ENCODE measurements at places on chromosomes 3 and 15. TPM values are rescaled to one million over a fixed set of nuclear protein-coding genes. Genes with fewer than 3 reads are reported as not detected.

- no peaks in the 10 kb centered on the region for H3K4me1 ChIP-seq
- no peaks in the 10 kb centered on the region for H3K27me3 ChIP-seq
- no peak overlapping the region for H3K4me3 ChIP-seq
- DNase-seq = no peak
Measured at GRCh38 chr3:144663456-144664436, 692.1 kb downstream of the DIPK2A start.

Gene BDH1
- total RNA-seq = 33.1 TPM

DNA sequence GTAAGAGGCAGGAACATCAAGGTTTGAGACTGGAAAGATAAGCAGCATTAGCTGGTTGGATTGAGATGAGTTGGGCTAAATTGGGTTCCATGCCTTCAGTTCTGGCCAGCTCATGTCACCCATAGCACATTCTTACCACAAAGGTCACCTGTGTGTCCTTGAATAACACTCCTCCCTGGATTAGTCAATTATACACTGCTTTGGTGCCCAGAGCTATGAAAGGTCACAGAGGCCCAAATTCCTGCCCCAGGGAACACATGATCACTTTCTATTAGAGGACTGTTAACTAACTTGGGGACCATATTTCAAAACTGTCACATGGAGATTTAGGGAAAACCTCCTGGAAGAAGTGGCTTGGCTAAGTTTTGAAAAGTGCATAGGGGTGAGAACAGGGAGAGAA is 40.1 kb upstream of the XCR1 start:
- H3K27ac ChIP-seq = no peak overlapping the region
- no peak for DNase-seq
- H3K36me3 ChIP-seq = no peaks in the 10 kb centered on the region
- H3K4me1 ChIP-seq = peaks cover 4% of the 10 kb centered on the region

Gene WDR72
- 0.66 TPM for total RNA-seq

GRCh38 chr15:69719527-69720240 is 267.1 kb downstream of the RPLP1 start:
- DNase-seq = no peak
- H3K27me3 ChIP-seq = no peaks in the 10 kb centered on the region
- H3K4me3 ChIP-seq = no peak overlapping the region
- no peaks in the 10 kb centered on the region for H3K4me1 ChIP-seq
- no peaks in the 10 kb centered on the region for H3K36me3 ChIP-seq

DNA sequence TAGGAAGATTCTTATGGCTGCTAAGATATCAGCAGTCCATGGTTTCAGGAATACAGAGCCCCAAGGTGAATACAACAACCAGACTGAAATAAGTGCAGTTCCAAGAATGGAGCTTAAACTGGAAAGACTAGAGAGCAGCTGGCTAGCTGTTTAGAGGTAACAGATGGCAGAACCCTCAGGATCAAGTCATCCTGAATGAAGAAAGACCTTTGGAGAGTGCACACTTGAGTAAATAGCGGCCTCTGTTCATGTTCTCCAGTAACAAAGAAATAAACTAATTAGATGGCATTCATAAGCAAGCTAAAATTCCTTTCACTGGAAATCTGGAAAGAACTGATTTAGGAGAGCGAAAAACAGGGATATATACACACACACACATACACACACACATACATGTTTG is 968.4 kb downstream of the FHIT start:
- no peaks in the 10 kb centered on the region for H3K27me3 ChIP-seq
- H3K36me3 ChIP-seq = no peaks in the 10 kb centered on the region
- H3K27ac ChIP-seq = no peak overlapping the region
- H3K4me1 ChIP-seq = no peaks in the 10 kb centered on the region
- DNase-seq = no peak
- no peak overlapping the region for H3K4me3 ChIP-seq

Gene P2RY14
- 8.5 TPM for total RNA-seq

- H3K27me3 ChIP-seq = no peaks in the 10 kb centered on the region
- no peaks in the 10 kb centered on the region for H3K36me3 ChIP-seq
- no peak overlapping the region for H3K27ac ChIP-seq
- H3K4me3 ChIP-seq = no peak overlapping the region
Measured at GRCh38 chr3:53941184-53941583, 49.5 kb upstream of the SELENOK start.

GRCh38 chr3:148233403-148233802 is 464.3 kb upstream of the AGTR1 start:
- no peak overlapping the region for H3K4me3 ChIP-seq
- H3K27ac ChIP-seq = no peak overlapping the region
- H3K36me3 ChIP-seq = no peaks in the 10 kb centered on the region
- DNase-seq = no peak

Gene LRRC49
- 13.3 TPM for total RNA-seq

GRCh38 chr15:72463702-72464101 is 10.4 kb upstream of the ARIH1 start:
- H3K4me3 ChIP-seq = no peak overlapping the region
- no peak overlapping the region for H3K27ac ChIP-seq
- H3K4me1 ChIP-seq = no peaks in the 10 kb centered on the region
- DNase-seq = no peak
- no peaks in the 10 kb centered on the region for H3K27me3 ChIP-seq

Gene SHC4
- 4.0 TPM for total RNA-seq

DNA sequence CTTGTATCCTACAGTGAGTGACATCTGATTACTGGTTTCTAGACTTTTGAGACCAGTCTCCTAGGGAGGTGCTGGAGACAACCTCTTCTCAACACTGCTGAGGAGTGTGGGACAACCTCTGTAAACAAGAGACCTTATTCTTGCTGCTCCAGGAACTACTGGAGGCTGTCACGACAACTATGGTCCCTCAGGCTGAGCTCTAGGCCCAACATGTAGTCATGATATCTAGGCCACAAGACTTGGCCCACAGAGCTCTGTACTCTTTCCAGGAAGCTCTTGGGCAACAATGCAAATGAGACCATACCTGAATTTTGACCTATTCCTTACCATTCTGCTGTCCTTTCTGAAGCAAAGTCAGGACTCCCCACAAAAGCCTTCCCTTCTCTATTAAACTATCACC is 24.3 kb upstream of the HEG1 start:
- H3K27me3 ChIP-seq = no peaks in the 10 kb centered on the region
- no peak for DNase-seq
- no peak overlapping the region for H3K27ac ChIP-seq
- no peaks in the 10 kb centered on the region for H3K36me3 ChIP-seq

GRCh38 chr3:481680-482079 is 285.1 kb downstream of the CHL1 start:
- no peaks in the 10 kb centered on the region for H3K36me3 ChIP-seq
- H3K4me1 ChIP-seq = no peaks in the 10 kb centered on the region
- no peak overlapping the region for H3K4me3 ChIP-seq
- H3K27me3 ChIP-seq = no peaks in the 10 kb centered on the region

DNA sequence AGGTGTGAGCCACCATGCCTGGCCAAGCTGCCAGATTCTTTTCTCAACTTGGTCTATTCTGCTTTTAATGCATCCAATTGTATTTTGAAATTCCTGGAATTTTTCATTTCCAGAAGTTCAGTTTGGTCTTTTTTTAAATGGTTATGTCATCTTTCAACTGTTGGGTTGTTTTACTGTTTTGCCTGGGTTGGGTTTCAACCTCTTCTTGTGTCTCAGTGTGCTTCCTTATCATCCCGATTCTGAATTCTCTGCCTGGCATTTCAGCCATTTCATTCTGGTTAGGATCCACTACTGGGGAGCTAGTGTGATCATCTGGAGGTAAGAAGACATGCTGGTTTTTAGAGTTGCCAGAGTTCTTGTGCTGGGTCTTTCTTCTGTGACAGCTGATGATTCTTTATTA is 61.5 kb downstream of the LRRC49 start:
- no peaks in the 10 kb centered on the region for H3K27me3 ChIP-seq
- H3K4me1 ChIP-seq = no peaks in the 10 kb centered on the region
- H3K4me3 ChIP-seq = no peak overlapping the region
- no peak for DNase-seq
- no peak overlapping the region for H3K27ac ChIP-seq

- no peak for DNase-seq
- H3K27ac ChIP-seq = no peak overlapping the region
- no peaks in the 10 kb centered on the region for H3K27me3 ChIP-seq
Measured at GRCh38 chr3:179970746-179971145, 66.0 kb downstream of the PEX5L start.

DNA sequence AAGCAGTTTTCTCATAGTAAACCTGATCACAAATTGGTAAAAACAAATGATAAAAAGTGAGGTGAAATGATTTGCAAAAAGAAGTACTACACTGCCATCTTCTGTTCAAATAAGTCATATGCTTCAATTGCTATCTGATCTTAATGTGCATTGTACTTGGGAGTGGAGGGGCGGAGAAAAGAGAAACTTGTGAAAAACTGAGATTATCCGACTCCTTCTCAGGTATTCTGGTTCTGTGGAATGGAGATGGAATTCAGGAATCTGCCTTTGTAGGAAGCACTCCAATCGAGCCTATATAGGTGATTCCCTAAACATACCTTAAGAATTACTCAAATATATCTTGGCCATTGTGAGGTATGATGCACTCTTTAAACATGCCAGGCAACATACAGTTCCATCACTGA is 180.6 kb downstream of the CHL1 start:
- H3K4me1 ChIP-seq = no peaks in the 10 kb centered on the region
- no peak overlapping the region for H3K4me3 ChIP-seq
- no peak for DNase-seq
- no peaks in the 10 kb centered on the region for H3K36me3 ChIP-seq

Gene NRG4
- 0.15 TPM for total RNA-seq

Gene CCR4
- 0.44 TPM for total RNA-seq

DNA sequence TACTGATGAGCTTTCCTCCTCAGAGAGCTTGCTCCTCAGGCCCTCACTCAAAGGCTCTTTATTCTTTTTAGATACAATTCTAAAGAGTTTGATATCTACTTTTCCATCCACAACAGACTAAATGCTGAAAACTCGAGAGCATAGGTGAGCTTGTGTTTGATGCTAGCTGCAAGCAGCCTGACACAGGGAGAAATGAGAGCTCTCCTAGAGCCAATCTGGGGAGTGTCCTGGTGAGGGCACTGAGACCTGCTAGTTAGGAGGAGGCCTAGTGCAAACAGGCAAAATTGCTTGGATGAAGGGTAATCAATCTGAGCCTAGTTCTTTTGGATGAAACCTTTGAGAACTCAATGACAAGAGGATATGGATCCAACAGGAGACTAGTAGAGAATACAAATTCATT is 300.8 kb downstream of the ZBTB20 start:
- DNase-seq = no peak
- H3K36me3 ChIP-seq = no peaks in the 10 kb centered on the region
- no peaks in the 10 kb centered on the region for H3K27me3 ChIP-seq
- no peak overlapping the region for H3K4me3 ChIP-seq
- no peak overlapping the region for H3K27ac ChIP-seq

DNA sequence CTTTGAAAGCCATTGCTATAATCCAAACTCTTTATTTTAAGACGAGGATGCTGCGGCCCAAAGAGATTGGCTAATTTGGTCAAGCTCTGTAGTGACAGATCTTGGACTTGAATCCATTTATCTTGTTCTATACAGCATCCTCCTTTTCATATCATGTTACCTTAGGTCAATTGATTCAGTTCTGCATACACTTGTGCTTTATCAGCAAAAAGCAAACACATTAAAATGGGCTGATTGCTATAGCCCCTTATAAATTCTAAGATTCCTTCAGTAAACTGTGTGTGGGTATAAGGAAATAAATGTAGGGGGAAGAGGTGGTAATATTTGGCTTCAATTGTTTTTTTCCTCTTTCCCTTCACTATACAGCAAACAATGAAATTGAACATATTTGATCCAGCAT is 40.1 kb upstream of the NECTIN3 start:
- no peak for DNase-seq
- H3K27ac ChIP-seq = no peak overlapping the region
- no peaks in the 10 kb centered on the region for H3K36me3 ChIP-seq
- H3K27me3 ChIP-seq = no peaks in the 10 kb centered on the region
- no peak overlapping the region for H3K4me3 ChIP-seq

- H3K4me1 ChIP-seq = no peaks in the 10 kb centered on the region
- no peaks in the 10 kb centered on the region for H3K27me3 ChIP-seq
- no peaks in the 10 kb centered on the region for H3K36me3 ChIP-seq
- H3K4me3 ChIP-seq = no peak overlapping the region
- DNase-seq = no peak
- no peak overlapping the region for H3K27ac ChIP-seq
Measured at GRCh38 chr3:59436164-59436958, 386.5 kb upstream of the CFAP20DC start.

- DNase-seq = no peak
- no peaks in the 10 kb centered on the region for H3K36me3 ChIP-seq
- no peaks in the 10 kb centered on the region for H3K27me3 ChIP-seq
- peaks cover 3% of the 10 kb centered on the region for H3K4me1 ChIP-seq
- peak overlapping the region; percentile 77 for H3K4me3 ChIP-seq
Measured at GRCh38 chr3:188154809-188155574, 1.0 kb downstream of the LPP start.

Data from breast epithelium (tissue), 4 donors.